ENCODE measurements at places on chromosomes 12 and 14. TPM values are rescaled to one million over a fixed set of nuclear protein-coding genes. Genes with fewer than 3 reads are reported as not detected.

Gene C12orf50
- total RNA-seq = not detected

Gene HNRNPC
- 2,138 TPM for total RNA-seq

DNA sequence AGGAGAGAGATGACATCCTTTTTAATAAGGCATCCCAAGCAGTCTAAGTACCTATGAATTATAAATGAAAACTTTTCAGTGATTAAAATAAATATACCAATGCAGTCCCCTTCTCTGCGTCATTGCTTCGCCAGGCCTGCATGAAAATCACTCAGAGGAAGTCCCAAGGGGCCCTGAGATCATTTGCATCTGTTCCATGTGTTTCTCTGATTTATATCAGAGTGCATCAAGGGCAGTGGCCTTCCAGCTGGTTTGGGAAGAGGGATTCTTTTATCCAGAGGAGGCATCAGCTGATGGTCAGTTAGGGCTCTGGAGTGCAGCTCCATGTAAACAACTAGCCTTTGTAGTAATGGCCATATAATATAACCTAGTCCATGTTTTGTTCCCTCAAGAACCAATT is 210.1 kb downstream of the RGS6 start:
- DNase-seq = no peak

GRCh38 chr12:105915997-105916759 is 222.6 kb downstream of the NUAK1 start:
- DNase-seq = no peak

DNA sequence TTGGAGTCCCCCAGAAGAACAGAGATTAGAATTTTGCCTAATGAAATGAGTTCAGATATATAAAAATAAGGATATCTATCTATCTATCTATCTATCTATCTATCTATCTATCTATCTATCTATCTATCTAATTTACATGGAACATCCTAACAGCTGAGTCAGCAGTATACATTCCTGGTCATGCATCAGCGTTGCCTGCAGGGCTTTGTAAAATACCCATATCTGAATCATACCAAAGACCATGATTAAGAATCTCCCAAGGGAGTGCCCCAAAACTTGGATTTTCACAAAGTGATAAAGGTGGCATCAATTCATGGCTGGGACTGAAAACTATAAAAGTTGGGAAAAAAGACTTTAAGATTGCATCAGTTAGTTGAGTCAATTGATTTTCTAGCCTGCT is 32.7 kb upstream of the SYT10 start:
- DNase-seq = no peak

DNA sequence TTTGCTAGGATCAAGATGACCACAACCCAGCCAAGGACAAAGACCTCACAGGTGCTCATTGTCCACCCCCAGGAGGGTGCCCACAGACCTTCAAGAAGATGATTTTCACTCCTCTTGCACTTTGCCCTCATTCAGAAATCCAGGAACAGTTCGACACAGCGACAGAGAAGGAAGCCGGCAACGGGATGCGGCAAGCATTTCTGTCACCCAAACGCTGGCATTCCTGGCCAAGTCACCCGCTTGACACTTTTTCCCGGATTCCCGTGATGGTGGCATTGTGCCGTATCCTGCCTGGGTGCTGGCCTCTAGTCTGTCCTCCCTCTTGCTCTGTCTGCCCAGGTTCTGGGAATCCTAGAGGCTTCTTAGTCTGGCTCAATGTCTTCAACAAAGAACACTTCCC is 770.4 kb upstream of the ALG10B start:
- no peak for DNase-seq

- peak; percentile 53 for DNase-seq
Measured at GRCh38 chr12:30826276-30826675, 71.5 kb upstream of the CAPRIN2 start.

DNA sequence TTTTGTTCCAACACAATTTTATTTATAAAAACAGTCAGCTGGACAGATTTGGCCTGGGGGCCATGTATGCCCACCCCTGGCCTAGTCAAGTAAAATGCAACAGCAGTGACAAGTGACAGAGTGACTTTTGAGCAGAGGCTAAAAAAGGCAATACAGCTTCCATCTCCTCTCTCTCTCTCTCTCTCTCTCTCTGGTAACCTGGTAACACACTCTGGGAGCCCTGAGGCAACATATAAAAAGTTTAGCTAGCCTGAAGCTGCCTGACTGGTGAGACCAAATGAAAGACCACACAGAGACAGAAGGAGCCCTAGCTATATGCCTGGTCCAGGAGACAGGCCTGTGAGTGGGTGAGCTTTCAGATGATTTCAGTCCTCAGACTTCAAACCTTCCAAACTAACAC is 105.4 kb downstream of the DENND5B start:
- DNase-seq = no peak

DNA sequence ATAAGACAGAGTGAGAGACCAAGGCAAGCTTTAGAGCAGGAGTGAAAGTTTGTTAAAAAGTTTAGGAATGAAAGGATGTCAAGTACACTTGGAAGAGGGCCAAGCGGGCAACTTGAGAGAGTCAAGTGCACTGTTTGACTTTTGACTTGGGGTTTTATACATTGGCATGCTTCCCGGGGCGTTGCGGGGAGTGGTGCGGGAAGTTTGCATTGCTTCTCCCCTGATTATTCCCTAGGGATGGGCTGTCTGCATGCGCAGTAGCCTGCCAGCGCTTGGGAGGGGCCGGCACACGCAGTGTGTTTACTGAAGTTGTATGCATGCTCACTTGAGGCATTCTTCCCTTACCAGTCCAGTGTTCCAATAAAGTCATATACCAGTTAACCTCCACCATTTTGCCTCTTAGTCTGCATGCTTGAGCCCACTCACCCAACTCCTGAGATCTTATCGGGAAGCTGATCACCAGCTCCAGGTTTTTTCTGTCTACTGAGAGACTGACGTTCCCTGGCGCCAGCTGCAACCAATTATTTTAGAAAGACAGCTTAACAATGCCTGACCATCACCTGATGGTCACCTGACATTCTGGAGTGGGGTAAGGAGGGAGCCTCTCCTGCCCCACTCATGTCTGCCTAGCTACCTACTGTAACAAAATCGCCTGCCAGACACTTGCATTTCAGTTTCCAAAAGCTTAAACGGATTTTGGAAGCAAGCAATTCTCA is 53.2 kb downstream of the DACT1 start:
- DNase-seq = no peak
